ENCODE measurements at places on chromosomes 11 and 22. TPM values are rescaled to one million over a fixed set of nuclear protein-coding genes. Genes with fewer than 3 reads are reported as not detected.

Gene IFT27
- 14.2 TPM for total RNA-seq

Gene C1QTNF6
- total RNA-seq: 9.9 TPM

Gene SLC7A4
- total RNA-seq: 0.47 TPM

Gene ACCS
- total RNA-seq: 0.65 TPM

Gene MS4A6E
- not detected for total RNA-seq

Gene PTPRJ
- 4.9 TPM for total RNA-seq

Gene MMP7
- total RNA-seq: not detected

Gene OR51B5
- total RNA-seq: not detected

Gene DERL3
- 1.4 TPM for total RNA-seq

Gene ZP1
- total RNA-seq: not detected

Gene SCGB1A1
- total RNA-seq: not detected

Gene KRTAP5-11
- total RNA-seq: not detected

Gene CASP1
- total RNA-seq: 40.6 TPM

Gene RDX
- total RNA-seq: 54.0 TPM

Gene PANX2
- 0.04 TPM for total RNA-seq

Gene PIH1D2
- 1.3 TPM for total RNA-seq

Gene PPFIA1
- 18.8 TPM for total RNA-seq

Gene OTOG
- total RNA-seq: not detected

Gene IGF2
- total RNA-seq: 1.0 TPM
